ENCODE measurements at places on chromosomes 13 and 19.
A peak's percentile ranks its signal among the peaks of the same experiment; 100 is the strongest.

DNA sequence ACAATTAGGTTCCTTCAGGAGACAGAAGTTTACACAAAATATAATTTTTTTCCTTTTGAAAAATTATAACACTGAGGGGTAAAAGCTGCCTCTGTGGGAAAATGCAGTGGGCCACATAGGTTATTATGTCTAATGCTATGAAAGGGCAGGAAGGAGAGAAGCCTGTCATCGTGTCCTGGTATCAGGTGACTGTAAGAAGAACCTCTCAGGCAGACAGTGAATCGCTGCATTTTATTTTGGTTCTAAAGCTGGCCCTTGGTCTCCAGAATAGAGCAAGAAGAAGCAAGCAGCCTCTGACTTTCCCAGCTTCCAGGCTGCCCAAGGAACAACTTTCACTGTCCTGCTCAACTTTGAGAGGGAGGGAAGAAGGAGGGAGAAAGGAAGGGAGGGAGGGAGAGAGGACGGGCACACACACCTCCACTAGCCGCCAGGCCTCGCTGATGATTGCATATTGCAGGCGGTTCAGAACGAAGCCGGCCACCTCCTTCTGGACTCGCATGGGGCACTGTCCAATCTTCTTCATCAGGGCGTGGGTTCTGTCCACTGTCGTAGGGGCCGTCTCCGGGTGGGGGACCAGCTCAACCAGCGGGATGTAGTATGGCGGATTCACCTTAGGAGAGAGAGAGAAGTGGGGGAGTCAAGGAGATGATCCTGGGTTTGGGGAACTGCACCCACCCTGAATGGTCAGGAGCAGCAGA lies 93.8 kb downstream of the CRYL1 start:
- H3K27me3 ChIP-seq = no peaks in the 10 kb centered on the region
- no peak overlapping the region for H3K27ac ChIP-seq
- DNase-seq = no peak
- no peaks in the 10 kb centered on the region for H3K4me1 ChIP-seq

DNA sequence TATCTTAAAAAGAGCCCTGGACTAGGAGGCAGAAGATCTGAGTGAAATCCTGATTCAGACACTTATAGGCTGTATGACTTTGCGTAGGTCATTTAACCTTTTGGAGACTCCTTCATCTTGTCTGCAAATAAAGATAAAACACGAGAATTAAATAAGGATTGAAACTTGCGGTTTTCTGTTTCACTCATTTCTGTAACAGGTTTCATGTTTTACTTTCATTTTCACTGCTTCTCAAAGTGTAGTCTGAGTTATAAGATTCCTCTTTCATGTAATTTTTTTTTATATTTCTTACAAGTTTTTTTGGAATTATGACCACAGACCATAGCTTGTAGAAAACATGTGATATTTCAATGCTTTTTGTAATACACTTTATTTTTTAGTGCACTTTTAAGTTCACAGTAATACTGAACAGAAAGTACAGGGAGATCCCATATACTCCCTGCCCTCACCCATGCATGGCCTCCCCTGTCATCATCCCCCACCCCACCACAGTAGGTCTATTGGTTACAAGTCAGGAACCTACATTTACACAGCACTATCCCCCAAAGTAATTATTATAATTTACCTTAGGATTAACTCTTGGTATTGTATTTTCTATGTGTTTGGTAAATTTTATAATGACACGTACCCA lies 174.6 kb downstream of the ITGBL1 start:
- peak overlapping the region; percentile 20 for H3K4me3 ChIP-seq
- H3K27ac ChIP-seq = no peak overlapping the region
- DNase-seq = no peak
- H3K27me3 ChIP-seq = no peaks in the 10 kb centered on the region
- H3K36me3 ChIP-seq = no peaks in the 10 kb centered on the region

DNA sequence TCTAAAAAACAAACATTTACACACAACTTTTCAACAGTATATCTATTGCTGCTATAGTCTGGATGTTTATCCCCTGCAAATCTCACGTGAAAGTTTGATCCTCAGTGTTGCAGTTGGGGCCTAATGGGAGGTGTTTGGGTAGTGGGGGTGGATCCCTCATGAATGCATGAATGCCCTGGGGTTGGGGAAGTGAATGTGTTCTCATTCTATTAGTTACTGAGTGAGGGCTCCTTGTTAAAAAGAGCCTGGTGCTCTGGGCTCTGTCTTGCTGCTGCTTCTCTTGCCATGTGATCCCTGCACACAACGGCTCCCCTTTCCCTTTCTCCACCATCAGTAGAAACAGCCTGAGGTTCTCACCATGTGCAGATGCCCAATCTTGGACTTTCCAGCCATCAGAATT lies 242.7 kb upstream of the HTR2A start:
- no peak for DNase-seq
- no peaks in the 10 kb centered on the region for H3K4me1 ChIP-seq
- no peaks in the 10 kb centered on the region for H3K27me3 ChIP-seq
- no peak overlapping the region for H3K27ac ChIP-seq

DNA sequence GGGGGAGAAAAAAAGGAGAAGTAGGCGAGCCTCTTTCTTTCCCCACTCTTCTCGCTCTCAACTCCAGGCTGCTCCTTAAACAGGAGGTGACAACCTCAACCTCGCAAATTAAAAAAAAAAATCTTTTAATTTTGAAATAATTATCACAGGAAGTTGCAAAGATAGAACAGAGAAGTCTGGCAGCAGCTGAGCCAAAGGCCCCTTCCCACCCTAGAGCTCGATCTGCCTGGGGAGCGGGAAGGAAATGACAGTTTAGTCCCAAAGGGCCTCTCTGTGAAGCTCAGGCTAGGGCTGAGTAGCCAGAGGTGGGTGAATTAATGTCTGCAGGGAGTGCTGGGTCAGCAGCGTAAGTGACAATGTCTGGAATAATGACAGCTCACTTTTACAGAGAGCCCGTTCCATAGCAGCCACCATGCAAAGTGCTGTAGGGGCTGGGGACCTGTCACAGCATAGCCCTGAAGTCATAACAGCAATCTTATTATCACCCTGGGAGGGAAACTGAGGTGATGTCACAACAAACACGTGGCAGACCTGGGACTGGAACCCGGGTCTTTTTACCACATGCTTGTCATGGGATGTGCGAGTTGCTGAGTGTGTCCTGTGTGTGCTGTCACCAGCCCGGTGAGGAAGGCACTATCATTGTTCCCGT lies 8.8 kb upstream of the CD22 start:
- H3K27ac ChIP-seq = no peak overlapping the region
- DNase-seq = no peak
- H3K4me3 ChIP-seq = no peak overlapping the region

DNA sequence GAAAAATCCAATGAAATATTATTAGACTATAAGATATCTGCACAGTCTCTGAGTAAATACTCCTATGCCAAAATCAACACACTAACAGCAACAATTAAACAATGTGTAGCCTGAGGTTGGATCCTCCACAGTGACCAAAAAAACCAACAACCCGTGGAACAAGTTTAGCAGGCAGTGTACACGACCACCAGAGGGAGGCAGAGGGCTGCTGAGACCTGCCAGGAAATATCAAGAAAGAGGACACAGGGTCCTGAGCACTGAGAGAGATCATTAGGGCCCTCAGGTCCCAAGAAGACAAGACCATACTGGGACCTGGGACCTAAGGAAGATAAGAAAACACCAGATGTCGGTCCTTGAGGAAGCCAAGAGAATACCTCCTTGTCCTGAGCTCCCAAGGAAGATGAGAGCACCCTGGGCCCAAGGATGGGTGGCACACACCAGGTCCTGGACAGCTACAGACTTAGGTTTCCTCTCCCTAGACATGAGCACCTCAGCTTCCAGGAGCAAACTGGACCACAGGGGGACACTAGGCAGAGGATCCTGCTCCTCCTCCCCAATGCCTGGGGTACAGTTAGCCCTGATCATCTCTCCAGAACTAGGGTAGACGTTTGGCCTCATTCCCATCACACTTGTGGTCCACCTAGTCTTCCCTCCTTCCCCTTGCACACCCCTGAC lies 822 bp upstream of the ZNF274 start:
- peak overlapping the region; percentile 99 for H3K4me3 ChIP-seq
- no peaks in the 10 kb centered on the region for H3K27me3 ChIP-seq
- peak overlapping the region; percentile 99 for H3K27ac ChIP-seq
- DNase-seq = no peak
- H3K4me1 ChIP-seq = no peaks in the 10 kb centered on the region

- no peaks in the 10 kb centered on the region for H3K27me3 ChIP-seq
- DNase-seq = no peak
- H3K36me3 ChIP-seq = peaks cover 100% of the 10 kb centered on the region
- no peak overlapping the region for H3K27ac ChIP-seq
Observed at GRCh38 chr19:10553943-10554381, 10.3 kb downstream of the ATG4D start.

- no peaks in the 10 kb centered on the region for H3K27me3 ChIP-seq
- H3K4me1 ChIP-seq = no peaks in the 10 kb centered on the region
- H3K4me3 ChIP-seq = no peak overlapping the region
- H3K27ac ChIP-seq = no peak overlapping the region
- no peaks in the 10 kb centered on the region for H3K36me3 ChIP-seq
Observed at GRCh38 chr19:16957151-16957701, 68.4 kb downstream of the F2RL3 start.

DNA sequence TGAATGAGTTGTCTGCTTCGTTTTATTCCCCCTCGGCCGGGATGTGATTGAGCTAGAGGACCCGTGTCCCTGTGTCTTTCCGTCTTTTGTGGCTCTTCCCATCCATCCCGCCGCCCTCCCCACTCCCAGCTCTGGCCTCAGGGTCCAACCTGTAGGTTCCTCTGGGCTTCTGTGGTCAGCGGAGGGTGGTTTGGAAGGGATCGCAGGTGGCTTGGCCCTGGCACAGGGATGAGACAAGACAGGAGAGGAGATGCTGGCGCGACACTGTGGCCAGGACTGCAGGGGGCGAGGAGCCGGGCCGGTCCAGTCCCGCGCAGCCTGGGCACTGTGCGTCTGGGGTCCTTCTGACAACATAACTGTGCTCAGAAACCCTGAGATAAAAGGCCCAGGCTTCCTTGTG lies 2.0 kb downstream of the EVI5L start:
- no peaks in the 10 kb centered on the region for H3K36me3 ChIP-seq
- H3K27me3 ChIP-seq = no peaks in the 10 kb centered on the region
- H3K4me3 ChIP-seq = no peak overlapping the region
- H3K27ac ChIP-seq = peak overlapping the region; percentile 32
- H3K4me1 ChIP-seq = peaks cover 12% of the 10 kb centered on the region

DNA sequence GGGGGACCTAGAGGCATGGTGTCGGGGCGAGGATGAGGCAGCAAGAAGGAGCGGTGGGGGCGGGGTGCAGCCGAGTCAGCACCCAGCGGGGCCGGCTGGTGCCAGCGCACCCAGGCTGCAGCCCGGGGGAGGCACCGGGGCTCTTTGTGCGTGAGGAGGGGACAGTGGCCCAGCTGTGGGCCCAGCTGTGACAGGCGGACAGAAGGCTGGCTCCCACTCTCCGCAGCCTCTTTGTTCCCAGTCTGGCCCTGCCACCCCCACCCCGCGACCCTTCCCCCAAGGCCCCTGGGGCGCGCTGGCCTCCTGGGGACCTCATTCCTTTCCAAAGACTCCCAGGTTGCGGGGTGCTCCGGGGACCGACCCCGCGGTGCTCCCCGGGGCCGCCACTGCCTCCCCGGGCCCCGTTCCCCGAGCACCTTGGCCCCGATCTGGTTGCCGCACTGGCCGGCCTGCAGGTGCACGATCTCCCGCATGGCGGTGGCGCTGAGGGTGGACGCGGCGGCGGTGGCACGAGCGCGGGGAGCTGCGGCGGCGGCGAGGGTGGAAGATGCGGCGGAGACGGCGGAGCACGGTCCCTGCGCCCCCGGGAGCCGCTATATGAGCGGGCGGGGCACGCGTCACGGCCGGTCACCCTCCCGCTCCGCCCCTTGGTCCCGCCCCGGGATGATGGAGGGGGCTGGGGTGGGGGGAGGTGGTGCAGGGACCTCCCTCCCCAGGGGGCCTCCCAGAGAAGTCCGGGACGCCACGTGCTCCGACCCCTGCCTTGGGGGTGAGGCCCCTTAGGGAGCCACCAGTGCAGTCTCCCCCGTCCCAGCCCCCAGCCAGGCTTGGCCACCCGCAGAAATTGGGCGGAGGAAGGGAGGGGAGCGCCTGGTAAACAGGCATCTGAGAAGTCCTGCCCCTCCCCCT lies at the start of gene TUBB4A:
Gene TUBB4A (minus strand): TSS at position 570 of the 909 bp plus-strand sequence. CDS start 97 bp downstream, at position 473.
- peak within 1 kb of the TSS; percentile 50 for H3K27ac ChIP-seq
- H3K4me3 ChIP-seq = peak within 1 kb of the TSS; percentile 43
- peaks cover 33% of the 10 kb centered on the region for H3K27me3 ChIP-seq
- H3K4me1 ChIP-seq = peaks cover 11% of the 10 kb centered on the region
- no peaks in the 10 kb centered on the region for H3K36me3 ChIP-seq

GRCh38 chr19:11737964-11738745 lies 591 bp downstream of the ZNF823 start:
- H3K27me3 ChIP-seq = no peaks in the 10 kb centered on the region
- H3K4me1 ChIP-seq = peaks cover 8% of the 10 kb centered on the region
- DNase-seq = peak; percentile 32

- H3K4me1 ChIP-seq = peaks cover 17% of the 10 kb centered on the region
- no peak overlapping the region for H3K27ac ChIP-seq
- no peaks in the 10 kb centered on the region for H3K27me3 ChIP-seq
- H3K4me3 ChIP-seq = no peak overlapping the region
Observed at GRCh38 chr19:38880076-38880881, 2.2 kb upstream of the RINL start.

DNA sequence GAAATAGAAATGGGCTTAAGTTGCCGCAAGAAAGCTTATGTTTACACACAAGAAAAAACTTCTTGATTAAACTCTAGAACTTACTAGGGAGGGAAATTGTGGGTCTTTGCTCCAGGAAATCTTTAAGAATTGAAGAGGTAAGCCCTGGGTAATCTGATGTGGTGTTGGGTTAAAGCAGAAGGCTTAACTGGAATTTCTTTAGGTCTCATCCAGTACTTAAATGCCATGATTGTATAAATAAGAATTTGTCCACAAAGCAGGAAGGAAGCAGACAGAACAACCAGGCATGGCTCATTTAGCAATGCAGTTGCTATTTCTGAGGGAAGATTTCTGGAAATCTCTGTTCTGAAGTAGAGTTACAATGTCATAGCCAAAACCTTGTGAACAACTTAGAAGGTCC lies 360.4 kb downstream of the KLF5 start:
- H3K36me3 ChIP-seq = no peaks in the 10 kb centered on the region
- no peak for DNase-seq
- no peak overlapping the region for H3K27ac ChIP-seq
- no peak overlapping the region for H3K4me3 ChIP-seq
- no peaks in the 10 kb centered on the region for H3K4me1 ChIP-seq
